Gastrocnemius medialis (tissue), 4 donors: ENCODE measurements at places on chromosomes 2 and 18. TPM values are rescaled to one million over a fixed set of nuclear protein-coding genes. Genes with fewer than 3 reads are reported as not detected.

The STAT4 gene
- total RNA-seq, result 1.0 TPM

The ING5 gene
- total RNA-seq, result 33.9 TPM

The SH3RF3 gene
- 2.8 TPM for total RNA-seq

DNA sequence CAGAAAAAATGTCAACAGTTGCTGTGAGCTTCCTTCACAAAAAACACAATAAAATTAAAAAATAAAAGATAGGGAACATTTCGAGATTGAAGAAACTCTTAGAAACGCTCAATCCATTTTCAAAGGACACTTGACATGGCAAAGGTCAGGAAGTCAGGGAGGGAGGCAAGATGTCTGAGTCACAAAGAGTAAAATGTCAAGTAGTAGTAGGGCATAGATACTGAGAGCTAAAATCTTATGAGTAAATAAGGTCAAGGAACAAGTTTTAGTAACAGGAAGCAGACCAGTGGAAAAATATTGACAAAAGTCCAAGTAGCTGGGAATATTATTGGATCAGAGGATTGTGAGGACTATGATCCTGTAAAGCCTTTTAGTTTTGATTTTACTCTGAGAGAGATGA is 495.6 kb downstream of the TMX3 start:
- DNase-seq, result no peak

GRCh38 chr2:211822686-211823335 is 715.8 kb downstream of the ERBB4 start:
- DNase-seq, result no peak

DNA sequence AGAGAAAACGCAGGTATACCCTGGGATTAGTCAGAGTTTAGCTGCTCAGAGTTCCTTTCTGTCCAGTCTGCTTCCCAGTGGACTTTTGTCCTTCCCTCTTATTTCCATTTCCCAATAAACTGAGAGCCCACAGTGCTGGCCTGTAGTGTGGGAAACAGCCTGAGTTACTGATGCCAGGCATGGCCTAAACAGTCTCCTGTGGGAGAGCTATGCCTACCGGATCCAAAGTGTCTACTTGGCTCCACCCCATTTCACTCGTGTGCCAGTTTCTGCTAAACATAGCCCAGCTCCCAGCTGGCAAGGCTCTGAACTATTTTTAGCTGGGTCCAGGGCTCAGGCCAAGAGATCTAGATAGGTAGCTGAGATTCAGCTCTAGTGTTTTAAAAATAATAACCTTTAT is 15.6 kb upstream of the PPP1CB start:
- peak; percentile 96 for DNase-seq
